ENCODE measurements at places on chromosomes 6 and 20. TPM values are rescaled to one million over a fixed set of nuclear protein-coding genes. Genes with fewer than 3 reads are reported as not detected.

CCN6 gene
- not detected for total RNA-seq

TMEM217 gene
- 2.0 TPM for total RNA-seq

COL10A1 gene
- total RNA-seq = not detected

WFDC10B gene
- total RNA-seq = not detected

CLPSL2 gene
- not detected for total RNA-seq

MPIG6B gene
- 0.33 TPM for total RNA-seq

L3MBTL3 gene
- 43.4 TPM for total RNA-seq

CRNKL1 gene
- total RNA-seq = 27.8 TPM

FAM50B gene
- 7.1 TPM for total RNA-seq

DEFB124 gene
- total RNA-seq = not detected

FRK gene
- total RNA-seq = 5.1 TPM

HDGFL1 gene
- 0.11 TPM for total RNA-seq

HDDC2 gene
- total RNA-seq = 111 TPM

TOX2 gene
- 0.94 TPM for total RNA-seq

CST2 gene
- total RNA-seq = 1.2 TPM

PRDM13 gene
- not detected for total RNA-seq

THBD gene
- 0.82 TPM for total RNA-seq

CSNK2B gene
- 157 TPM for total RNA-seq

GSTA2 gene
- total RNA-seq = not detected

Measured in mesothelial cell of epicardium (in vitro differentiated cells).